ENCODE measurements at places on chromosomes 3 and 15.

DNA sequence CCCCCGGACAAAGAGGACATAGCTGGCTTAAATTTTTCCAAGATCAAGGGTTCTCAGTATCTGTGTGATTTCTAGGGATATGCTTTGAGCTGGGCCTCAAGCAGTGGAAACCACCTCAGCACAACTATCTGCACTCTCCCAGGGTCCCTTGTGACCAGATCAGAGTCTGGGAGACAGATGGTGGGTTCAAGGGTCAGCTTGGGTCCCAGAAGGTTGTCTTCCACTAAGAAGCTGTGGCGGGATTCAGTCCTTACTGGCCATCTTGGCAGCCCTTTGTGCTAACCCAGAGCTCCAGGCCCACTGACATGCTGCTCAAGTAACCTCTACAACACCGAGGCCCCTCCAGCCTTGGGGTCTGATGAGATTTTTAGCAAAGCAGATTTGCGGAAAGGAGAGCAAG is 2.7 kb downstream of the INSYN1 start:
- no peak for DNase-seq

DNA sequence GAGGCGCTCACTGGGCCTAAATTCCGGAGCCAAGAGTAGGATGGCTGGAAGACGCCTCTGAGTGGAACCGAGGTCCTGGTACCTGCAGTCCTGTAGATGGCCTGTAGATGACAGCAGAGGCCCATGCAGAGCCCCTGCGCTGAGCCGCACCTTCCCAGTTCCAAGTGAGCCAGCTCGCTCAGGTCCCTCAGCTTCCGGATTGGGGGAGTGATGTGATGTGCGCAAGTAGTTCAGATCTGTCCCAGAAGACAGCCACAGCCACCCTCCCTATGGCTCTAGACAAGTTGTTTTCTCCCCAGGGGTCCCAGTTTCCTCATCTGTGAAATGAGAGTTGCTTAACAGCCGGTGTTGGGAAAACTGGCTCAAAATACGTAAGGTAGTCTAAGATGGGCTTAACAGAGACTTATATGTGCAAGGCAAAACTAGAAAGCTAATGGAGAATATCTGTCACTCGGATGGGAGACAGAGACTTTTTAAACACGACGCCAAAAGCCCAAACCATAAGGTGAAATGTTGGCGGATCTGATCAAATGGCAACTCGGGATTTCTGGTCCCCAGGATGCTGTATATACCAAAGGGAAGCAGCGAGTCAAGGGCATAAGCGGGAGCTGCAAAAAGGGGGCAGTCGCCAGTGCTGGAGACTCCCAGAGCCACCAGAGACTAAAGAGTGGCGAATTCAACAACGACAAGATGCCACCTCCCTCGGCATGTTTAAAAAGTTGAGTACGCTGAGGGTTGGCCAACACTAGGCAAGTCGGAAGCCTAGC is 765 bp upstream of the MAPKAPK3 start:
- DNase-seq: peak; percentile 75

DNA sequence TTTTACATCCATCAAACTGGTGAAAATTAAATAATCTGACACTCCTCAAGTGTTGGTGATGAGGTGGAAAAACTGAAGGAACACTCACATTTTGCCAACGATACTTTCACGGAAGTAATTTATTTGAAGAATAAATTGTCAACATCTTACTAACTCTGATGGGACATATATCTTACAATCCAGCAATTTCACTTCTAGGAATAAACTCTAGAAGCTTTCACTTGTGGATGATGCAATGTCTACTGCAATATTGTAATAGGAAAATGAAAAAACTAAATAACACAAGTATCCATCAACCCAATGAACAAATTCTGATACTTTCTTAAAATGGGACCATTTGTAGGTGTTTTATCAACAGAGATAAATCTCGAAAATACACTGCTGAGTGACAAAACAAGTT is 16.2 kb upstream of the LIPC start:
- DNase-seq: no peak

- no peak for DNase-seq
Observed at GRCh38 chr15:55033574-55033973, 163.2 kb downstream of the RSL24D1 start.

DNA sequence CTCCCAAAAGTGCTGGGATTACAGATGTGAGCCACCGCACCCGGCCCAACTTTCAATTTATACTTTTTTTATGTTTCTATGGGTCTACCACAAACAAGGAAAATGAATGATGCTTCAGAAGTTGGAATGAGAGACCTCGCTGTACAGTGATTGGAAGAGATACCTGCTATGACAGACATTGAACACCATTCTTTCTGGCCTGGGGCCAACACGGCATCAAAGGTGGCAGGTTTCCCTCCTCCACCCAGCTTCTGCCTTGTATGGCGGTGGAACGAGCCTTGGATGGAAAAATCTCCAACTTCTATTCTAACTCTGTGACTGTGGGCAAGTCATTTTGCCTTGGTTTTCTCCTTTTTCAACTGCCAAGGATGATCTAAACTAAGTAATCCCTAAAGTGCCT is 117.8 kb upstream of the FAM174B start:
- DNase-seq: no peak

GRCh38 chr3:123082370-123083065 is 15.7 kb downstream of the PDIA5 start:
- DNase-seq: no peak

GRCh38 chr3:194843556-194843955 is 157.9 kb downstream of the FAM43A start:
- no peak for DNase-seq

DNA sequence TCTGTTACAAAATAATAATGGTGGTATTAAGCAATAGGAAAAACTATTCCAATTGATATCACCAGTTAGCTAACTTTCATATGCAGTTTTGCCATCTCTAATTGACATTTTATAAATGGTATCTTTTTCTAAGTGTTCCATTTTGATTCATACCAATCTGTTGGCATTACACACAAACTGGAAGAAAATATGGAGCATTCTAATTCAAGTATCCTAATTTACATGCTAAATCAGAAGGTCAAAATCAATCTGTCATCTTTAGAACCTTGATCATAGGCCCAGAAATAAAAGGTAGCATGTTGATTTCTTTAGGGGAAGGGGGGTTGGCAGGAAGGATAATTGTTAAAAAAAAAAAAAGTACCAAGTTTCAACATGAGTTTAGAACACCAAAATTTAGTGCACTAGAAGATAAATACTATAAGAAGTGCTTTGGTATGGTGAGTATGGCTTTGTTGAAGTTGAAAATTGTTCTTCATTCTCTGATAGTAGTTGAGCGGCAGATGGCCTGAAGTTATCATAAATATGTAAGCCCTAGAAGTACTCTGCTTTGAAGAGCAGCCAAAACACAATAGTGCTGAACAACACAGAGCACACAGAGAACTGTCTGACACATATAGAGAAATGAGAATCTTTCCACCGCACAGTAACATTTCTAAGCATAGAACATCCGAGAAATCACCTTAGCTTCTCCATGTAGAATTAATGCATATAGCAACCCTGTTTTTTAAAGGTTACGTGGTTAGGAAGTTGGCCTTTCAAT is 130.1 kb downstream of the TAFA4 start:
- no peak for DNase-seq

- DNase-seq: peak; percentile 29
Observed at GRCh38 chr3:124584552-124585391, 145.5 kb upstream of the UMPS start.

DNA sequence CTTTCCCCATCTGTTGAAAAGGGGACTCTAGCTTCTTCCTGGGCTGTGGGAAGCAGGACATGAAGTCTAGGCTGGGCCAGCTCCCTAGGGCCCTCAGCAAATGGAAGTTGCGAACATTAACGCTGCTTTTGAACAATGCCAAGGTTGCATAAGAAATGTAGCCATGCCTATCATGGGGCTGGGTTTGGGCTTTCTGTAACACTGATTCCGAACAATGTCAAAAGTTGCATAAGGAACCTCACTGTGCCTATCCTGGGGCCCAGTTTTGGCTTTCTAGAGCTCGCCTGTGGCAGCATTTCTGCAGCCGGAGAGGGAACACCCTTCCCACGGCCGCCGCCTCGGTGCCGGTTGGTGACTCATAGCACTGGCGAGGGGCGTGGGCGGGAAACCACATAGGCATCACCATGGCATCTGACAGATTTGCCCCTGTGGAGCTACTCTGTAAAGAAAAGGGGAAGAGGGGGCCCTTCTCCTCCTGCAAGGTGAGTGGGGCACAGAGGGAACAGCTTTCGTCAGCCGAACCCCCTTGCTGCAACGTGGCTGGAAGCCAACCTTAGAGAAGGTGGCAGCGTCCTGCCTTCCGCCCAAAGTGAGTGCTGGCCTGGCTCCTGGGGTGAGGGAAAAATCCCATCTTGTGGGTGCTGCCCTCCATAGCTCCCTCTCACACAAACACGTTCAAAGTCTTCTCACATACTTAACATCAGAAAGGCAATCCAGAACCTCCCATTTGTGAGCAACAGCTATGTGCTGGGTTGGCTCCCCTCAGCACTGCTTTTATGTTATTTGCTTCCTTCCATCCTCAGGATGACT is 46.6 kb upstream of the ATP2B2 start:
- DNase-seq: peak; percentile 71

GRCh38 chr15:50117431-50118027 is 1.5 kb downstream of the ATP8B4 start:
- no peak for DNase-seq

DNA sequence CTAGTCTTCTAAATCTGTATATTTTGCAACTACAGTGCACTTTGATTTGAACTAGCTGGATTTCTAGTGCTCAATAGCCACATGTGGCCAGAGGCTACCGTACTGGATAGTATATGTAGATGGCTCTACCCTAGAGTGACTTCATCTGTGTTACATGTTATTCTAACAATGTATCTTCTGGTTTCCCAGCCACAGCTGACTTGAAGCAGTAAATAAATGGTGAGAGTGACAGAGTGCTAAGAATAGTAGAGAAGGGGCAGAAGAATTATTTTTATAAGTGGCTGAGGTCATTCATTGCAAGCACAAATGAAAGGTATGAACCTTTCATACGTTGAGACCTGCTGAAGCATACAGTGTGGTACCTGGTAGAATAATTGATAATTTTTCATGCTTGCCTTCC is 30.9 kb downstream of the KAT2B start:
- no peak for DNase-seq

DNA sequence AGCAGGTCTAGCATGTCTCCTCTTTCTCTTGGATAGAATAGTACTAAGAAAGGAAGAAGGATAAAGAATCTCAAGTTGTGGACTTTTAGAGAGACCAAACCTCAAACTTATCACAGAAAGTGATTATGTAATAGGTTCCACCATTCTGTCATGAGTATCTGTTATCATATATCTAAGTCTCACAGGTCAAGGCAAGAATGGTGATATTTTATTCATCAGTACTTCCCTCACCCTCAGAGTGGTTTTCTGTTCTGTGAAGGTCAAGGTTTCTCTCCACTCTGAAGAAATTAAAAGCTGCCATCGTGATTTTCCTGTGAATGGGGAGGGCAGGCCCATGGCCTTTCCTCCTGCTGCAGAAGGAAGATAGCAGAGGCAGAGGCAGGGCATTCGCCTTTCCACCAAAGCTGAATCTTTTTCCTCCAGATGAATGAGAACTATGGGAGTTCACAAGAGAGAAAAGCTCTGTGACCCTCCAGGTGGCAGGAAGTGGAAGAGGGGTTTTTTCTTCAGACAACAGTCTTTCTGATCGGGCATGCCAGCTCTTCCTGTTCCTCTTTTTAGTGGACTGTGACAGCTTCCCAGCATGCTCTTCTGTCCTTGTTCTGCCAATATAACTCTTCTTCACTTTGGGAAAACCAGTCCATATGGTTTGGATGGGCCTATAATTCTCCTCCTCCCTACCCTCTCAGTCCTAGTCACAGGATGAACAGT is 37.1 kb upstream of the CCK start:
- no peak for DNase-seq

- DNase-seq: no peak
Observed at GRCh38 chr3:52614689-52615088, 71.0 kb downstream of the PBRM1 start.

GRCh38 chr15:22878103-22878502 is 39.6 kb downstream of the NIPA2 start:
- no peak for DNase-seq

- DNase-seq: no peak
Observed at GRCh38 chr3:173745952-173746682, 348.6 kb downstream of the NLGN1 start.

DNA sequence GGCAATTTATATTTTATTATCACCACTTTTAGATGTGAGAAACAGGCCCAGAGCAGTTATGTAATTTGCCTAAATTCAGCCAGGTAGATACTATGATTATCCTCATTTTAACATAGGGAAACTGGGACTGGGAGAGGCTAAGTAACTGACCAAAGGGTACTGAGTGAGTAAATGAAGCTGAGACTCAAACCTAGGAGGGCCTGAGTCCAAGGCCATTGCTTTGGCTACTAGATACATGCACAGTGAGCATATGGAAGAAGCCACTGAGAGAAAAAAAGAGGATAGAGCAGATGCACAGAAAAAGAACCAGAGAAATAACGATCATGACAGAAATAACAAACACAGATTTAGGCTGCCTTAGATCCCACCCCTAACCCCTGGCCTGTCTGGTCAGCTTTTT is 33.6 kb downstream of the USF3 start:
- no peak for DNase-seq

DNA sequence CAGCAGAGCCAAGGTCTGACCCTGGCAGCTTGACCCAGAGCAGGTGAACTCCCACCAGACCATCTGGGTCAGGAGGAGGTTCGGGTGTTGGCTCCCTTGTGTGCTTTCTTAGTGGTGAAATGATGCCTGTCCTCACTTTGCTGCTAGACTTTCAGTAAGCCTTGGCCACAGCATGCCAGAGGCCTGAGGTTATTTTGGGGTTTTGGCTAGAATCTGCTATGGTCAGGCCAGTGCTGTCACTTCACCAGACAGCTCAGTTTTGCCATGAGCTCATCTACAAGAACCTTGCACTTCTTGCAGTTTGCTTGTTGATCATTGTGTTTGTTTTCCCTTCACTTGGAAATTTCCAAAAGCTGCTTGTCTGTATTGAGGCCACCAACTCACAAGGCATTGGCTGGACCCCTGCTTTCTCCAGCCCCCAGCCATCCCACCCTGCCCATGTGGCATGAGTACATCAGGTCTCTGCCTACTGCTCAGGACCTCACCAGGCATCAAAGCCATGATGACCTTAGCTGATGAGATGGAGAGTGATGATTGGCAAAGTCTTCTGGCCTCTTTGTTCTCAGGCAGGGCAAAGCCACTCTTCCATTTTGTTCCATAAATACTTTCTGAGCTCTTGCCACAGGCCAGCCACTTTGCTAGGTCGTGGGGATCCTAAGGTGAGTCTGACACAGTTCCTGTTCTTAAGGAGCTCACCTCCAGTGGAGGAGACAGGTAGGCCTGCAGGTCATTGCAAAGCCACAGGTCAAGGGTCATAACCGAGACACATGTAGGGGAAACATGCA is 122.6 kb downstream of the ARNT2 start:
- no peak for DNase-seq

- no peak for DNase-seq
Observed at GRCh38 chr3:4972652-4973643, 6.3 kb upstream of the BHLHE40 start.

DNA sequence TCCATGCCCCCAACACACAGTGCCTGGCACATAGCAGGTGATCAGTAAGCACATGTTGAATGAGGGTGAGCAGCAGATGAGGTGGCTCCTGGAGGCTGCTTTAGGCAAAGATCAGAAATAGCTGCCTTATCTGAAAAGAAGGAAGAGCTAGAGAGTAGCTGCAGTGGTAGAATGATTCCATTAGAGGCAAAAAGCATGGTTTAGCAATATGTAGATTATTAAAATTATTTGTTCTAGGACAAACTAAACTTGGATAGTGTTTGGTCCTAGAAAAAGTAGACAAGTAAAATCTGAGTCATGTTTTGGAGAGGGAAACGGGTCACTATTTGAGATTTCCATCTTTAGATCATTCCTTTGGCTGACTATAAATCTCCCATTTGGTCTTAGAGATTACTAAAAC is 32.1 kb downstream of the KIF7 start:
- DNase-seq: no peak

GRCh38 chr3:16462679-16463078 is 50.8 kb downstream of the RFTN1 start:
- no peak for DNase-seq
